Activated naive CD8-positive, alpha-beta T cell treated with anti-CD3 and anti-CD28 coated beads, Interleukin-2, amount 10 ng/mL, durations not matched to agents 7 days and 5 days (primary cell): ENCODE measurements at places on chromosomes 2 and 18. TPM values are rescaled to one million over a fixed set of nuclear protein-coding genes. Genes with fewer than 3 reads are reported as not detected.

GRCh38 chr2:200203381-200203827 lies 103.1 kb upstream of the SPATS2L start:
- no peak for DNase-seq

DNA sequence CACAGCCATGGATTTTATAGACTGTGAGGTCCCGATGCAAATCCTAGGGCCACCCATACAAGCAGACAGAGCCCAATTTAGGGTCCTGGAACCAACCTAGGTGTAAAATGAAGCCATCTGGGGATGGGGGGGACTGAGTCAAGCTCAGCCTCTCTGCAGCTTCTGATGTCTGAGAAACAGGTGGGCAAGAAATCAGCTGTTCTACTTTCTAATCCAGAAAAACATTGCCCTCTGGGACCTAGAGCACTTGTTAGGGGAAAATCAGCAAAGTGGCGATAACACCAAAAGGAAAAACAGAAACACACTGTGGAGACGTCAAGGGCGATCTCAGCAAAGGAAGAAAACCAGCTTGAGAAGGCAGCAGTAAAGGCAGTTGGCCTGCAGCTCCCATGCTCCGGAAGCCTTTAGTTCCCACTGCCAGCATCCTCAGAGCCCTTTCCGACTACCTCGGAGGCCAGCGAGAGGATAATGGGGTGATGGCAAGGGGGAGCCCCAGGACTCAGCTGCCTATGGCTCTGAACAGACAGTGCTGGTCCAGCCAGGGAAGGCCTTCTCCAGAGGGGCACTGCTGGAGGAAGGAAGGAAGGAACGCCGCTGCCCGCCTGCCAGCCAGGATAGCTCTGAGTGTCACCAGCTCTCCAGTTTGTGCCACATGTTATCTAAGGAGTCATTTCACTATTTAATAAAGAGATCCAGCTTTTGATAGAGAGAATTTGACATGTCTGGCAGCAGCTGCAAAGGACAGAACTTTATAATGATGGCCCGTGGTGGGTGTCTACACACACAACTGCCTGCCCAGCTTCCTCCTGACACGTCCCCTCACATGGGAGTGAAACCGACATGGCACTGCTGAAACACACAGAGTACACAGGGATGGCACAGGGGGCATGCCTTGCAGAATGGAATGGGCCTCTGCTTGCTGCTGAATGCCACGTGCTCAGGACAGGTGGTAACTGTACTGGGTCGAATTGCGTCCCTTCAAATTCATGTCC lies 37.7 kb downstream of the HS1BP3 start:
- no peak for DNase-seq

DNA sequence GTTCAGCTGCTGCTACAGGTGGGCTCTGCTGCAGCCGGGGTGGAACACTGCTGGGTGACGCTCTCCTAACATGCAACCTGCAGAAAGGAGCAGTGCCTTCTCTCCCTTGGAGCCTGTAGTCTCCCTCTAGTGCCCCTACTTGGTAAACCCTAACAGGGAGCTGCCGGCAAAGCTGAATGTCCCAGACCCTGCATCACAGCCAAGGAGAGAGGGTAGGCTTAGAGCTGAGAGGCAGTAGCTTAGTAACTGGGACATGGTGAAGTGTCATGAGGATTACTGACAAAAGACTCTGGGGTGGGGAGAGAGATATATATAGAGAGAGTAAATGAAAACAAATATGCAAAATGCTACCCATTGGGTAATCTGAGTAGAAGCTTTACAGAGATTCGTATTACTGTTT lies 9.9 kb downstream of the NCAPH start:
- no peak for DNase-seq

The TEX44 gene
- not detected for total RNA-seq

The SNORC gene
- 2.1 TPM for total RNA-seq
